ENCODE measurements at places on chromosomes 2 and 18.

- no peak for DNase-seq
Measured at GRCh38 chr2:235295831-235296230, 198.0 kb upstream of the AGAP1 start.

- DNase-seq = no peak
Measured at GRCh38 chr2:20052861-20053281, 1.4 kb upstream of the LAPTM4A start.

- no peak for DNase-seq
Measured at GRCh38 chr2:145245268-145245870, 725.5 kb upstream of the ZEB2 start.

GRCh38 chr2:40658941-40659340, 207.1 kb upstream of the SLC8A1 start:
- DNase-seq = no peak

GRCh38 chr2:100589527-100589926, 26.7 kb downstream of the PDCL3 start:
- no peak for DNase-seq

GRCh38 chr2:129492548-129492947, 486.9 kb upstream of the RAB6C start:
- no peak for DNase-seq

GRCh38 chr2:224042191-224042696, 3.2 kb upstream of the SERPINE2 start:
- DNase-seq = no peak

- DNase-seq = no peak
Measured at GRCh38 chr2:169265591-169265990, 96.7 kb downstream of the LRP2 start.

DNA sequence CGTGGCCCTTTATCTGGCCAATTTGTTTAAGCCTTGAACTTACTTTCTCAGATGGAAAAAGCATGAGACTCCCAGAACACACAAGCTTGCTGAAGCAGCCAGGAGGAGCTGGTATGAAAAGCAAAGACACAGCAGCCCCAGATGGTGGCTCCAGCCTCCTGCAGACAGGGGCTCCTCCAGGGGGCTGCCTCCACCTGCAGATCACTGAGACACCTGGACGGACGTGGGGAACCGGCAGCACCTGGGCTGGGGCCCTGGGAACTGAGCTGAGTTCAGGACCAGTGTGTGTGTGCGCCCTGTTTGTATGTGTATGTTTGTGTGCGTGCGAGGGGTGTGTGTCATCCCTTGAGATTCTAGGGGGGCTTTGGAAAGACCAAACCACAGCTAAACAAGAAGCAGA, 8.6 kb downstream of the CYS1 start:
- DNase-seq = no peak

- DNase-seq = no peak
Measured at GRCh38 chr18:63259567-63260379, 59.8 kb downstream of the BCL2 start.

DNA sequence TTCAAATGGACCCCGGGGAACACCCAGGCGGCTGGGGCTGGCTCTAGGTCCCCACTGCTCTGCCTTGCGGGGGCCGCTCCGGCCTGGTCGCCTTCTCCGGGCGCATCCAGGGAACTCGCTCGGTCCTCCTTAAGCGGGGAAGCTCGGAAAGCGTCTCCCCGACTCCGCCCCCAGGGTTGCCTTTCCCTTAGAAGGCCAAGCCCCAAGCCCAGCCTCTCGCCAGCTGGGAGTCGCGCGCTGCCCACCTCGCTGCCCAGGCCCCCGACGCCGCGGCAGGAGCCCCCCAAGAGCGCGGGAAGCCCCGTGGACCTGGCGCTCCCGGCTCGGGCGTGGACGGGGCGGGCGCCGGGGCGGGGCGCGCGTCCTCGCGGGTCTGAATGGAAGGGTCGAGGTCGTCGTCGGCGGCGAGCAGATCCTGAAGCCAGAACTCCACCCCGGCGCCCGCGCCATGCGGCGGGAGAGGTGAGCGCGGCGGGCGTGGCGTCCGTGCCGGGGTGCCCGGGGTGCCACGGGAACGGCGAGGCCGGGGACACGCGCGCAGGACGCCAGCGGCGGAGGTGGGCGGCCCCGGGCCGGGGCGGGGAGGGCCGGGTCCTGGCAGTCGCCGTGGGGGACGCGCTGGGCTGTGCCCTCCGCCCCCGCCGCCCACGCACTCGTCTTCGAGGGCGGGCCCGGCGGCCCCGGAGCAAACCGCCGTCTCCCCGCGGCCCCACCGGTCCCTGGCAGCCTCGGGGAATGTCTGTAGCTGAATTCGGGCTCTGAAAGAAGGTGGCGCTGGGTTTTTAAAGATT, at the start of gene BOK:
Gene BOK, plus strand, starts transcription at position 214 of the 791 bp plus-strand sequence. CDS start 739 bp downstream, outside the sequence.
- no peak for DNase-seq

- DNase-seq = no peak
Measured at GRCh38 chr2:201515573-201516246, 64.2 kb downstream of the STRADB start.

DNA sequence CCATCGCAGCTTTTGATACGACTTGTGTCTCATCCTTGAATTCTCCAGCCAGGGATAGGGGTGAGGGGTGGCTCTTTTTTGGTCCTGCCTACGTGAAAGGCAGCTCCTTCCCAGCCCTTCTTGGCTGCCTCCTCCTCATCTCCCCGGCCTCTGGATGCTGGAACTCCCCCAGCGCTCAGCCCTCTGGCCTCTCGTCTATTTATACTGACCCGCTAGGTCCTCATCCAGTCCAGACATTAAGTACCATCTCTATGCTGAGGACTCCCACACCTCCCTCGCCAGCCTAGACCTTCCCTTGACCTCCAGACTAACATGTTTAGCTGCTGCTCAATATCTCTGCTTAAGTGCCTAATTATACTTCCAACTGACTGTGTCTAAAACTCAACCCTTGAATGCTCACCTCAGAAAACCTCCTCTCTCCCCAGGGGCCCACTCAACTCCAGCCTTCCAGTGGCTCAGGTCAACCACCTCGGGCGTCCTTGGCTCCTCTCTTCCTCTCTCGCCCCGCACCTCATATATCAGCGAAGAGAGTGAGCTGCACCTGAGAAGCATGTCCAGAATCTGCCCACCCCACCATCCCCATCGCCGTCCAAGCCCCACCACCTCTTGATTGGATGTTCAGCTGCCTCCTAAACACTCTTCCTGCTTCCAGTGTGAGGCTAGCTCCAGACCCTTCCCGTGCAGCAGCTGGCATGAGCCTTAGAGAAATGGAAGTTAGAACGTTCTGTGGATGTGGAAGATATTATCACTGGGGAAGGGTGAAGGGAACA, 34.8 kb downstream of the TOGARAM2 start:
- DNase-seq = no peak

DNA sequence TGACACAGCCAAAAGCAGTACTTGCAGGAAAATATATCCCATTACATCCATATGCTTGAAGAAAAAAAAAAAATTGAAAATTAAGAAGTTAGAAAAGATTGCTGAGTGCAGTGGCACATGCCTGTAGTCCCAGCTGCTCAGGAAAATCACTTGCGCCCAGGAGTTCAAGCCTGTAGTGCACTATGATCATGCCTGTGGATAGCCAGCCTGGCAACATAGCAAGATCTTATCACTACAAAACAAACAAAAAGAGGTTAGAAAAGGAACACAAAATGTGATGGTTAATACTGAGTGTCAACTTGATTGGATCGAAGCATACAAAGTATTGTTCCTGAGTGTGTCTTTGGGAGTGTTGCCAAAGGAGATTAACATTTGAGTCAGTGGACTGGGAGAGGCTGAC, 361.9 kb downstream of the NYAP2 start:
- DNase-seq = no peak

DNA sequence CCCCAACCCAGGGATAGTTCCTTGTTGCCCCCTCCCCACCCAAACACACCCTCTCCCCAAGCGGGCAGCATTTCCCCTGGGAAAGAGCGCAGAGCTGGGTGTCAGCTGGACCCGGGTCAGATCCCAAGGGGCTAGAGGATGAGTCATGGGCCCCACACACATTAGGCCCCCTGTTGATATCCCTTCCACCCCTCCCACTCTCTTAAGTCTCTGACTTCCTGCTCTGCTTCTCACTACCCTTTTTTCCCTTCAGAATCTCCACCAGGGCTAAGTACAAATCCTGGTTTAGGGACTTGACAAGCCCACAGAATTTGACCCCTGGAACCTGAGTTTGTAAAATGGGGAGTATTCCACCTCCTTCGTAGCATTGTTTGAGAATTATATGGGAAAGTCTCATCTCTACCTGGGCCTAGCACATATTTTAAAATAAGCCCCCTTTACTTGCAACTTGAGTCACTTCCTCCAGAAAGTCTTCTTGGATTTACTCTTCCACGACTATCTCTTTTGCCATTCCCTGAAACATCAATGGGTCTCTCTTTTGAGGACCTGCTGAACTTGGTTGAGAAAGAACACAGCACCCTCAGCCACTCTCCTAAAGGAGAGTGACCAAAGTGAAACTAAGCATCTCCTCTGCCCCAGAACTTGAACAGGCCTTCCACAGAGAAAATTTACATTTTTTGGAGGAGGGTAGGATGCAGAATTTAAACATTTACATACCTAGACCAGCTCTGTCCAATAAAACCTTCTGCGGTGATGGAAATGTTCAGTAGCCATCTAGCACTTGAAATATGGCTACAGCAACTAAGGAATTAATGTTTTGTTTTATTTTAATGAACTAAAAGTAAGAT, 4.7 kb downstream of the RTKN start:
- DNase-seq = no peak

DNA sequence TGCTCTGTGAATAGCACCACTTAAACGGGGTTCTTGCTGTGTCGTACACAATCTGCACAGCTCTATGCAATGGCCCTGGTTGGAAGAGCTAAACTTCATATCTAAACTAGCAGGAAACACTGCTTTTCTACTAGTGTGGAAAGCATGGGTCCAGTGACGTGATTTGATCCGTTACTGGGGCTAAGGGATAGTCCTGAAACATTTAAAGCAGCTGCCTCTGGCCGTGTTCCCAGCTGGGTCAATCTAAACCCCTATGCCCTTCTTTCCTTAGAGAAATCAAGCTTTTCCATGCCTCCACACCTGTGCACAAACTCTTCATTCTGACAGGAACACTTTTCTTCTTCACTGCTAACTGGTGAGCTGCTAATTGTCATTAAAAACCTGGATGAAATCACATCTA, 5.4 kb upstream of the IGFBP5 start:
- no peak for DNase-seq

GRCh38 chr2:74461187-74462053, 3.2 kb downstream of the WBP1 start:
- DNase-seq = no peak

GRCh38 chr2:216535454-216535995, 36.9 kb downstream of the RPL37A start:
- DNase-seq = no peak

DNA sequence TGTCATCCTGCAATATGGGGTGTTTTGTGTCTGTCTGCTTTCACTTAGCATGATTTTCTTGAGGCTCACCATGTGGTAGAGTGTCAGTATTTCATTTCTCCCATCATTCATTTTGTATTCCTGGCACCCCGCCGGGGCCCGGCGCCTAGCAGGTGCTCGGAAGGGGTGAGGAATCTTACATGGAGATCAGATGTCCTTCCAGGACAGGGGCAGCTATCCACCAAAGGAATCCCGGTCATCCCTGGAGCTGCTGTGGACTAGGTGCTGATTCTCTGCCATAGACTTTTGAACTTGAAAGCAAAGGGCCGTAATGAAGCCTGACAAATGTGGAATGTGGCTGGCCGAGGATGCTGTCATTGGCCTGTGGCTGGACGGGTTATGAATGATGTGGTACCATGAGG, 2.4 kb downstream of the PRELID3A start:
- DNase-seq = no peak

GRCh38 chr18:27546991-27547390, 361.9 kb upstream of the CHST9 start:
- DNase-seq = no peak

GRCh38 chr18:23595591-23595990, 9.3 kb upstream of the NPC1 start:
- DNase-seq = no peak

- no peak for DNase-seq
Measured at GRCh38 chr2:74507926-74508520, 528 bp upstream of the PCGF1 start.

- no peak for DNase-seq
Measured at GRCh38 chr2:60555783-60556139, 2.3 kb upstream of the BCL11A start.

DNA sequence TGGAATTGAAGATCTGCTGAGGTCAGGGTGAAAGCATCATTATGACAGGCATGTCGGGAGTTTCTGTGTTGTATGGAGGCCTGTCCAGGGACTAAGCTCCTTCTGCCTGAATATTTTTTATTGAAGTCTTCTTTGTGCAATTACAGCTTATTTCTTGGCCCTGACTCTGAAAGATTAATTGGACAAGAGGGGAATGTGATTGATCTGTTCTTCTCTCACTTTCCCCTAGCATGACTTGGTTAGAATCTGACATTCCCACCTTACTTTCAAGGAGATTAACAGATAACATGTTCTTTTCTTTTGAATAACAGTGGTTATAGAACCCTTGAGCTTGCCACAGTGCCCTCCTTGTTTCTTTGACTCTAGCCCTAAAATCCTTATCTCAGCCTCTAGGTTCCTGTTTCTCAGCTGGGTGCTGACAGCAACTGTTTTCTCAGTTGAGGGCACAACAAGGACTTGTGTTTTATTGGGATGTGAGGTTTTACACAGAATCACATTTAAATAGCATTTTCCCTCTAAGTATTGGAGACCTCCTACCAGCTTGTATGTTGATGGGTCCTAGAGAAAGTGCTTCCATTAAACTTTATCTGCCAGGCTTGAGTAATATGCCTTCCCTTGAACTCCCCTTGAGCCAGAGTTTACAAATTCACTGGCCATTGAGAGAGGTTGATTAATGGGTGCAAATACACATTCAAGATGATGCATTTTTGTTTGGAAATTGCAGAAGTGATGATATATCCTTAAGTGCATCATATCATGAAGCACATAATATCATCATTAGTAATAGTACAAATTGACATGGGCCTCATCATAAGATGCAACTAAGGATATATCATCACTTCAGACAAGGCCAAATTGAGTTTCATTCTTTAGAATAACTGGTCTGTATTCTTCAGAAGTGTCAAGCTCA, 12.5 kb downstream of the TTLL4 start:
- no peak for DNase-seq

DNA sequence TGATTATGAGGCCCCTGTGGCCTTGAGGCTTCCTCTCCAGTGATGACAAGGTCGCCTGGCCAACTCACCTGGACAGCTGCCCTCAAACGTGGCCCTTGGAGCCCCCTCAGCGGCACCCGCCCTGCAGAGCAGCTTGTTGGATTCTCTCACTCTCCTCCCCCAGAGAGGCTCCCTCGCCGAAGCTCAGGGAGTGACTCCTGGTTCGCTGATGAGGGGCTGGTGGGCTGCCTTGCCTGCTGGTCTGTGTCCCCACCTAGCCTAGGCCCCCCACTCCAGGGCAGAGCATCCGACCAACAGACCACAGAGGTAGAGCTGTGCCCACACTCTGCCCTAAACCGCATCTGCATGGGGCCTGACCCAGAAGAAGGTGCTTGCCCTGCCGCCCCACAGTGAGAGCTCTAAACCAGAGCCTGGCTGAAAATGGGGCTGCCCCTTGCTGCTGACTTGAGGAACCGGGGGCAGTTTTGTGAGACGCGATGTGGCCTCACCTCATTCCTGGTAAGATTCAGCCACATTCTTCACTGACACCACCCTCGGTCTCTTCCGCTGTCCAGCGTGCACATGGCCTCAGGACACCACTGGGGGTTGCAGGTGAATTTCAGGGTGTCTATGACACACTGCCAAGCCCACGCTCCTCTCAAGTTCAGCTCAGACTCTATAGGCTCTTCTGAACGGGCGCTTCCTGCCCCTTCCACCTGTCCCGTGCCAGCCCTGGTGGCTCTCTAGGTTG, 131.6 kb downstream of the CABLES1 start:
- no peak for DNase-seq

GRCh38 chr18:21739604-21740537, 721 bp upstream of the MIB1 start:
- no peak for DNase-seq

GRCh38 chr2:30405260-30405605, 41.8 kb upstream of the LCLAT1 start:
- DNase-seq = no peak

All from stimulated activated CD4-positive, alpha-beta T cell treated with anti-CD3 and anti-CD28 coated beads, TNF-alpha, amount 100 ng/mL, for 1 hour (primary cell).